ENCODE measurements at places on chromosomes 12 and 14. TPM values are rescaled to one million over a fixed set of nuclear protein-coding genes. Genes with fewer than 3 reads are reported as not detected.

The HOXC4 gene
- 8.3 TPM for total RNA-seq

The CD4 gene
- 2.1 TPM for total RNA-seq

The RAPGEF3 gene
- total RNA-seq: 16.5 TPM

DNA sequence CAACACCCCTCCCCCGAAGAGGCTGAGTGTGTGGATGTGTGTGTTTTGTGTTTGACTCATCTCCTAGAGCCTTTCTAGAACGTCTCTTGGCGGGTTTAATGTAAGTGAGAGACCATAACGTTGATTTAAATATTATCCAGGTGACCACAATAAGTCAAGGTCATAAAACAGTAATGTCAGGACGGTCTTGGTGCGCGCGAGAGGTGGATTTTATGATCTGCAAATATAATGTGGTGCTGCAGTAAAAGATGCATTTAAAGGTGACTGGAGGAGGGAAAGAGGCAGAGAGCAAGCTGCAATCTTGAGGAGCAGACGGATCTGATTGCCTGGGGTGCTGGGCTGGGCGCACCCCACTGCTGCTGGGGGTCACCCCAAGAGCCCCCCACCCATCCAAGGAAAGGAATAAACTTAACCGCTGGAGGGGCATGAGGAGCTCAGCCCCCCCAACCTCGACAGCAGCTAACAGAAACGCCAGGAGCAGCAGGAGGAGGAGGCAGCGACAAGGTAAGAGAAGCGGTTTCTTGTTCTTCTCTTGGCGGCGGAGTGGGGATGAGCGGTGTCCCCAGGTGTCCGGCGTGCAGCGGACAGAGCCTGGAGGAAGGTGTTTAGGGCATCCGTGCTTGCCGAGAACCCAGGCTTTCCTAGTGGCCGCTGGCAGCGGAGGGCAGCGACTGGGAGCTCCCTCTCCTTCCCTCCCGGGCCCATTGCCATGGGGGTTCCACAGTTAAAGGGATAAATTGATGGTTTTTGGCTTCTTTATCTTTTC is 5.5 kb downstream of the HOXC10 start:
- DNase-seq: no peak

GRCh38 chr14:98446508-98446907 is 825.5 kb downstream of the BCL11B start:
- DNase-seq: no peak

Data from Peyer's patch (tissue), 4 donors.